ENCODE measurements at places on chromosomes 3 and 15.

- DNase-seq, result no peak
These were observed 2.7 kb downstream of the SLC6A20 start for GRCh38 chr3:45793482-45794176.

GRCh38 chr15:86044981-86045380 is 34.7 kb upstream of the AGBL1 start:
- no peak for DNase-seq

DNA sequence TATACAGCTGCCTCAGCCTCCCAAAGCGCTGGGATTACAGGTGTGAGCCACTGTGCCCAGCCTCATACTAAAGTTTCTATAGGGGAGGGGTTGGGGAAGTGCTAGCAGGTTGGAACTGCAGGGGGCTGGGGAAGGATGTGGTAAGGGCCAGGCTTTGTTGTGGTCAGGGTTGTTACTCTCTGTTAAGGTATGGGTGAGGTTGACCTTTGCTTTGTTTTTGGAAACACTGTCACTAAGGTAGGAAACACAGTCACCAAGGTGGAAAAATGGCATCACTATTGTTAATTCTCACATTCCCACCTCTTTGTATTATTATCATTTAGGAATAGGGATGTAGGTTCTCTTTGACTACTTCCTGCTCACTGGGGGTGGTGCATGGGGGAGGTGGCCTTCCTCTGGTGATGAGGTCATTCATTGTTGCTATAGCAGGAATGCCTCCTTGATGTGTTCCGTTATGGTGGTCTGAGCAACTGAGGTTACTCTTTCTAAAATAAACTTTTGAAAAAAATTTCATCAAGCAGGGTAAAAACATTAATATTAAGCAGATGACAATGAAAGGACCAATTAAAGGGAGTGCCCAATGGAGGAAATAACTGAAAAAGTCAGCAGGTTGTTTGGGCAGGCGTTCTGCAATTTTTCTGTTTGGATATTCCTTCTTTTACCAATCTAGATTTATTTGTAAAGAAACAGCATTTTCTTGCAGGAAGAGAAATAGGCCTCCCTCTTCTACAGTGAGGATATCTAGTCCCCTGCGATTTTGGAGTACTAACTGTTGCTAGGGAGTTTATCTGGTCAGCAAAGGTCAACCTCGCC is 150.5 kb downstream of the WDR76 start:
- DNase-seq, result no peak

DNA sequence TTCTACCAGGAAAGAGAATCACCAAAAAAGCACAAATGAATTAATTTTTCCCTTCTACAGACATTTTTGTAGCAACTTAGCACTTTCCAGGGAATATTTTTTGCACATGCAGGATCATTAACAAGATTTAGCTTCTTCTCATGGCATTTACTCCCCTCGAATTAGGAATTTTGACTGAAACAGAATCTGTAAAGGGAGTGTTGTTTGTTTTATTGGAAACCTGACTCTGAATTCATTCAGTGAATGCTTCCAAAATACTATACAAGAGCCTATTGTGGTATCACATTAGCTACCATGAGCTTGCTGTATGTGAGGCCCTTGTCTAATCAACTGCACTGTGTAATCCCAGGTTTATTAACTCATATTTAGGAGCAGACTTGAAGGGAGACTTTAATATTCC is 130.4 kb upstream of the ATP10A start:
- DNase-seq, result no peak

DNA sequence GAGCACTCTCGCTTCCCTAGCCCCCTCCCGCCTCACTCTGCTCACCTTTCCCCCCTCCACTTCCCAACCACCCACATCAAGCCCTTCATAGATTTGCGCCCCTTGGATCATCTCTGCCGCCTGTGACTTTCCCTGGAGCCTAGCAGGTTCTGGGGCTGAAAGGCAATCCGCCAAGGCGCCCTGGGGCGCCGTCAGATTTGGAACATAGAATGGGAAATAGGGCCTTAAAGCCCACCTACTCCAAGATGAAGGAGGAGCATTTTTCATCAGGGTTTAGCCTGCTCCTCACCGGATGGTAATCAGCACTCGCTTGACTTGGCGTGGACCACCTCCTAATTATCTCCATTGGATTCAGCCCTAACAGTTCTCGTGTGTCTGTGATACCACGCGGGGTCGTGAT is 1.3 kb downstream of the CPNE4 start:
- DNase-seq, result no peak

GRCh38 chr15:63917588-63918316 is 84.0 kb upstream of the HERC1 start:
- no peak for DNase-seq
